ENCODE measurements at places on chromosomes 5 and 9.

DNA sequence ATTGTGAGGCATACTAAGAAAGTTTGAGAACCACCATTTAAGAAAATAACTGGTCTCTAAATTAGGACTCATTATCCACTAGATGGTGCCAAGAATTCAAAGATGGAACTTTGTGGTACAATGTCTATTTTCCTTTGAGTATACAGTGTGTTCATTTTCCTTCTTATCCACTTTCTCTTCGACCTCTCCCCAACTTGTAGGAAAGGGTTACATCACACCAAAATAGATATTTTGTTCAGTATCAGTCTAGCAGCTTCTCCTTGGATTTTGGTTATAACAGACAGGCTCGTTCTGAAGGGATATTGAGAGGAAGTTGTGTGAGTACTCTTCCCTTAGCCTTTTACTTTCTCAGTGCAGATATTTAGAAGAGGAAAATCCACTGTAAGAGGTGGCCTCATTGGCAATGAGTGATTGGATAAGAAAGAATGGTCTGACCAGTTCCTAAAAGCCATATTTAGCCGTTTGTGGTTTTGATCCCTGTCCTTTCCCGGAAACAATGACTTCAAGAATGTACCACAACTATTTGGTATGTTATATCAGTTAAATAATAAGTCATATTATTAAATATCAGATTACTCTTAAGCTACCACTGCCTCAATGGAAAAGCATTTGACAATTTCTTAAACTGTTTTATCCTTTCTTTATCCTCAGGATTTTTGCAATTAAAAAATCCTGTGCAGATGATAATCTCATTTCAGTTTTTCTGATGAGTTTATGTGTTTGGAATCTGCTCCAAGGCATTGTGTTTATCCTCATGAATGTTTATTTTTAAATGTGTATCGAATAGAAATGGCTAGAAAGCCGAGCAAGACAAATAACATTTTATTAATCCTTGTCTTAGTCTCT, 69.0 kb upstream of the GRAMD2B start:
- no peak for DNase-seq

DNA sequence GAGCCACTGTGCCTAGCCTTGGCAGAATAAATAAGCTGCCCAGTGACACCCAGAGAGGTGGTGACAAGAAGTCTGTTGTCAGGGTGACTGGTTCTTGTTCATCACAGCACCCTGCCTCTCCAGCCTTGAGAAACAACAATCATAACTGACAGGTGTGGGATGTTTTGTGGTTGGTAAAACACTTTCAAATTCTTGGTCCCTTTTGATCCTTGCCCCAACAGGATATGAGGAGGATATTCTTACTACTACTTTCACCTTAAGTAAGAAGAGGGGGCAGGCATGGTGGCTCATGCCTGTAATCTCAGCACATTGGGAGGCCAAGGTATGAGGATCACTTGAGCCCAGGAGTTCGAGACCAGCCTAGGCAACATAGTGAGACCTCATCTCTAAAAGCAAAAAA, 14.2 kb upstream of the FRRS1L start:
- DNase-seq: no peak

- peak; percentile 32 for DNase-seq
These were observed 70.1 kb upstream of the SPATA31E1 start for GRCh38 chr9:87812375-87813118.

GRCh38 chr5:103669615-103670014, 107.0 kb upstream of the NUDT12 start:
- no peak for DNase-seq

DNA sequence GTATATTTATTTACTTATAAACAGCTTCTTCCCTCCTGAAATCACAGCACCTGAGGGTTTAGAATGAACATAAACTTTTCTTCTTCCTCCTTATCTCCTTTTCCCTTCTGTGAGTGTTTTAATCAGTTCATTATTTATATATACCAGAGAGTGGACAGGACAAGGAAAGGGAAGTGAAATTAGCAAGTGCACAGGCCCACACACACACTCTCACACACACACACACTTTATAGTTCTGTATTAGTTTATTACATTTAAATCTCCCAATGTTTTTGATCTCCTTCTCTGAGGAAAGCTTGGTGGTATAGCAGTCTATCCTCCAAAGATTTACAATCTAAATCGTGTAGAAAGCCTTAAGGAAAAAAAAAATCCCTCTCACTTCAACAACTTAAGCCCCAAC, 353.5 kb downstream of the NDUFS4 start:
- no peak for DNase-seq

DNA sequence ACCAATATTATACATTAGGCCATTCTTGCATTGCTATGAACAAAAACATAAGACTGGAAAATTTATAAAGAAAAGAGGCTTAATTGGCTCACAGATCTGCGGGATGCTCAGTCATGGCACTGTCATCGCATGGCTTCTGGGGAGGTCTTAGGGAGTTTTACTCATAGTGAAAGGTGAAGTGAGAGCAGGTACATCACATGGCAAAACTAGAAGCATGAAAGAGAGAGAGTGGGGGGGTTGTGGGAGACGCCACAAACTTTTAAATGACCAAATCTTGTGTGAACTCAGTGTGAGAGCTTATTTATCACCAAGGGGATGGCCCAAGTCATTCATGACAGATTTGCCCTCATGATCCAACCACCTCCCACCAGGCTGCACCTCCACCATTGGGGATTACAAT, 398.3 kb upstream of the EDIL3 start:
- DNase-seq: no peak

DNA sequence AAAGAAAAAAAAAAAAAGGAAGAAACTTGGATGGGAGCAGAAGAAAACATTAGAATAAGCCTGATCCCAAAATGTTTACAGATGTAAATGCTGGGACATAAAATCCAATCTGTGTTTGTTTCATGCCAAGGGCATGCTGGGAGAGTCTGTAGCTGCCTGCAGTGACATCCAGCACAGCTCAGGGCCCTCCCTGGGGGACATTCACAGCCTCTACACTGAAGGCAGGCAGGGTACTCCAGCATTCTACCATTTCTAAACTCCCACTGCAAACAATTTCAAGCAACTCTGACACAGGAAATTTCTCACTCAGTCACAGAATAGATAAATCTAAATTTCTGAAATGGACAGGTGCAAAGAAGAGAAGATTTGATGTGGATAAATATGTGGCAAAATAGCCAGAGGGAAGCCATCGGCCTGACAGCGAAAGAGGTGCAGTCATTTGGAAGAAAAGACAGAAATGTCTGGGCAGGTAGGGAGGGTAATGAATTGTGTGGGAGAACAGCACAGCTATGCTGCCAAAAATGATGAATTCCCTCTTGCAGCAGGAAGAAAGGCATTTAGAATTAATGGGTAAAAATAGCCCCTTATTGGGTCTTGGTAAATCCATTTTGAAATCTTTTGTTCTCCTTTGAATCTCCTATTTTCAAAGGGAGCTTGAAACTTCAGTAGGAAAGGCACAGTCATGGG, 199.4 kb downstream of the MED10 start:
- DNase-seq: no peak

GRCh38 chr5:139636207-139636792, 11.8 kb upstream of the CXXC5 start:
- DNase-seq: no peak

DNA sequence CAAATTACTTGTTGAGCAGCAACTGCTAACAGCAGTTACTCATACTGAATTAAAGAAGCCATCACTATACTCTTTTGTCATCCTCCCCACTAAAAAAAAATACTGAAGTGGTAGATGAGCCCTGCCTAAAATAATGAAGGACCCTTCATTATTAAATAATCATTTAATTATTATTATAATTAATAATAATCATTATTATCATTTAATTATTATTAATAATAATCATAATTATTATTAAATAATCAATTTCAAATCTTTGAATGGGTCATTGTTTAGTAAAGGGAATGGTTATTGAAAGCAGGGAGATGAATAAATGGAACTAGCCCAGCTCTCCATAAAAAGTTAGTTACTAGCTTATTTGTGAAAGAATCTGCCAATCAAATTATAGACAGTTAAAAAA, 396.4 kb downstream of the NFIB start:
- no peak for DNase-seq

GRCh38 chr9:91809581-91810285, 140.3 kb downstream of the ROR2 start:
- DNase-seq: no peak

GRCh38 chr5:36150676-36151433, 832 bp downstream of the LMBRD2 start:
- peak; percentile 62 for DNase-seq

DNA sequence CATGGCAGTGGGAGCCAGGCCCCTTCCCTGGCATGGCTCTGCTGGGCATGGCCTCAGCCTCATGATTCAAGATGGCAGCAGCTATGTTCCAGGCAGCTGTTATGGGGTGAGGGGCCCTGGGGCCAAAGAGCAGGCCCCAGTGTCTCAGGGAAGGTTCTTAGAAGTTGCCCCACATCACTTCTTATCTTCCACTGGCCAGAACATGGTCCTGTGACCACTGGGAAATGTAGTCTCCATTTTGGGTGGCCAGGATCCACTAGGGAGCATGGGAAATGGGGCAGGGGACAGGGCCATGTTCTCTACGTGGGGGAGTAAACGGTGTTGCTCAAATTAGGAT, 18.3 kb downstream of the SUSD3 start:
- no peak for DNase-seq

GRCh38 chr5:45677524-45677923, 18.7 kb downstream of the HCN1 start:
- no peak for DNase-seq

DNA sequence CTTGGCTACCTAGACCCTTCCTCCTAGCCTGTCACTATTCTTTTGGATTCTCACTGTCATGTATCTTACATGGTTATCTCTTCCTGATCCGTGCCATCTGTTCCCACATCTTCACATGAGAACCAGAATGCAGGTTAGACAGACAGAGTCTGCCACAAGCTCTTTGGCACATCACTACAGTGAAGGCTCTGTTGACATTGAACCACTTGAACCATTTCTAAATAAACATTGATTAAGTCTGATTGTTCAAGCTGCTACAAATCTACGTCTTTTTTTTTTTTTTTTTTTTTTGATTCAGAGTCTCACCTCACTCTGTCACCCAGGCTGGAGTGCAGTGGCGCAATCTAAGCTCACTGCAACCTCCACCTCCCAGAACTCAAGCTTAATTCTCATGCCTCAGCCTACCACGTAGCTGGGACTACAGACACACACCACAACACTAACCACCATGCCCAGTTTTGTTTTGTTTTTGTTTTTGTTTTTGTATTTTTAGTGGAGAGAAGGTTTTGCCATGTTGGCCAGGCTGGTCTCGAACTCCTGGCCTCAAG, 85.1 kb upstream of the LRRTM2 start:
- DNase-seq: no peak

- no peak for DNase-seq
These were observed 116.3 kb downstream of the MED27 start for GRCh38 chr9:131963072-131964030.

DNA sequence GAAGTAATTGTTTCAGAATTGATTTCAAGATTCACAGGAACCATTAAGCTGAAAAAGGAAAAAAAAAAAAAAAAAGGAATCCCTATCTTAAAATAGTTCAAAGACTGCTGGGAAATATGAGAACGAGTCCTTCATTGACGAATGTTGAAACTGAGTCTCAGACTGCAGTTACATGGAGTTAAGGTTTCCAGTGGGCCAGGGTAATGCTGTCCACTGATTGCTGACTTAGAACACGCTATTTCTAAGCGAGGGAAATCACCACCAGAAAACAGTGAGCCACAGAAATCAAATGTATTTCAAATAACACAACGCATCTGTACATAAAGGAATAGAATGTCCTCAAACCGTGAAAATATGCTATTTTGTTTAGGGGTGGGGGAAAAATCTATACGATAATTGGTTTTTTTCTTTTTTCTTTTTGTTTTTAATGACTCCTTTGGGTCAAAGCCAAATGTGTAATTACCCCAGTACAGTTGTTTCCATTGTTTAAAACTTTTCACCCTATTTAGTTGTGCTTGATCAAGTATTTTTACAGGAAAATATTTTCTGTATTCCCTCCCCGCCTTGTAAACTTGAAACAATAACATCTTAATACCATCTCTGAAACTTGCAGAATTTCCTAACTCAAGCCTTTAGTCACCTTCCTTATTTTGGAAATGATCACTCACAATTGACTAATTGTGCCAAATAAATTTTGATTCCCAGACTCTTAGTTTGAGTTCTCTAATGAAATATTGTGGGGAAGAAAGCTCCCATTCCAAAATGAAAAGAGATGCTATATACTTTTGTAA, 208.3 kb downstream of the MCTP1 start:
- DNase-seq: no peak

DNA sequence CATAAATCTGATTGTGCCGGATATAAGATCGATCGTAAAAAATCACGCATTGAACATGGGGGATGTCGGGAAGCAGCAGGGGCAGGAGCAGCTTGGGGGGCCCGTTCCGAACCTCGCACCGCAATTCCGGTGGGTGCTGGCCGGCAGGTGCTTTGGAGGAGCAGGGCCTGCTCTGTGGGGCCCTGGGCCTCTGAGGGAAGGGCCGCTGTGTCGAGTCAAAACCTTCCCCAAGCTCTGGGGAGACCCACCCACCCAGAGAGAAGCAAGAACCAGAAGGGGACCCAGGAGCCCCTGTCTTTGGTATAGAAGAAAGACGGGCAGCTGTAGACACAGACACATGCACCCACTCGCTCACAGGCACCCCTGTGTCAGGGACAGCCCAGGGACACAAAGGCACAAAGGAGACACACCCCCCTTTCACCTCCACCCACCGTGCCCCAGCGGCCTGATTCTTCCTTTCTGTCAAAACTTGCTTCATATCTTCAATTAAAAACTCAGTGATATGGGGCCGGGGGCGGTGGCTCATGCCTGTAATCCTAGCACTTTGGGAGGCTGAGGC, 49.4 kb upstream of the ZBTB43 start:
- DNase-seq: no peak

- DNase-seq: no peak
These were observed 174.8 kb downstream of the SLF1 start for GRCh38 chr5:94793113-94793815.

DNA sequence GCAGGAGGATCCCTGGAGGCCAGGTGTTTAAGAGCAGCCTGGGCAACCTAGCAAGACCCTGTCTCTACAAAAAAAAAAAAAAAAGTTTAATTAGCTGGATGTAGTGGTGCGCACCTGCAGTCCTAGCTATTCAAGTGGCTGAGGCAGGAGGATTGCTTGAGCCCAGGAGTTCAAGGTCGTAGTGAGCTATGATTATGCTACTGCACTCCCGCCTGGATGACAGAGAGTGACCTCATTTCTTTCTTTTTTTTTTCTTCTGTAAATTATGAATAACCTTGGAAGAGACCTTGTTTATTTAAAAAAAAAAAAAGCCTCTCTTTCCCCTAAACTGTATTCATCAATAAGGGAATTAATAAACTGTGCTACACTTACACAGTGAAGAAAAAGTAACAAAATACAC, 43.6 kb upstream of the SLC30A5 start:
- no peak for DNase-seq

DNA sequence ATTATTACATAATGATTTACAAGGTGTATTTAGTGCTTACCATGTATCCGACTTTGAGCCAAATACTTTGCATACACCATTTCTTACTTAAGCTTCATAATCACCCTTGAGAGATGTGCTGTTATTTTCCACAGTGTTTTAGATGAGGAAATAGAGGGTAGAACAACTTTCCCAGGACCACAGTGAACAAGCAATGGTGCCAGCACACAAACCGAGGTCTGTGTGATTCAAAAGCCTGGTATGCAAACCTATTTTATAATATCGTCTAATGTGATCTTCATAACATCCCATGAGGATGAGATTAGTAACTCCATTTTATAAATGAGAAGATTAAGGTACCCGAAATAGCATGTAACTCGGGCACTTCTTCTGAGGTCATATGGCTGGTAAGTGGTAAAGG, 294.7 kb downstream of the NSG2 start:
- no peak for DNase-seq
